ENCODE measurements at places on chromosomes 2 and 18.

DNA sequence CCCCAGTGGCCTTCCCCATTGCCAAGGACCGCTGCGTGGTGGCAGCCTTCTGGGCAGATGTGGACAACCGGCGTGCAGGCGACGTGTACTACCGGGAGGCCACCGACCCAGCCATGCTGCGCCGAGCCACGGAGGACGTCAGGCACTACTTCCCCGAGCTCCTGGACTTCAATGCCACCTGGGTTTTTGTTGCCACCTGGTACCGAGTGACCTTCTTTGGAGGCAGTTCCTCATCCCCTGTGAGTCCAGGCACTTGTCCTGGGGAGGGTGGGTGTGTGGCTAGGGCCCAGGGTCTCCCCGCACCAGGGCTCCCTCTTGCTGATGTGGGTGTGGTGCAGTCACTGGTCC, 31.9 kb downstream of the SNED1 start:
- DNase-seq: no peak

DNA sequence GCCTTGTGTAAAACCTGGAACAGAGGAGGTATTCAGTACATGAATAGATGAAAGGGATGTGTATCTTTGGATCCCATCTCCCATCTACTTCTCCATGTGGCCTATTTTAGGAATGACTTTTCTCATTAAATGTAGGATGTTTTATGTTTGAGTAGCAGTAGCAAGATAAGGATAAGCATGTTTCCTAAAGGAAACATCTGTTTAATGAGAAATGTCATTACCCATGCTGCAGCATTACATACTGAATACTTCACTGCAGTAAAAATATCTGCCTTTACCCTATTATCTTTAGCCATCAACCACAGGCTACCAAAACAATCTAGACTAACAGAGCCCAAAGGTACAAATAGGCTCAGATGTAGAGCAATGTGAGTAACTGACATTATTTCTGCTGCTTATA, 419.2 kb upstream of the CYRIA start:
- DNase-seq: no peak

DNA sequence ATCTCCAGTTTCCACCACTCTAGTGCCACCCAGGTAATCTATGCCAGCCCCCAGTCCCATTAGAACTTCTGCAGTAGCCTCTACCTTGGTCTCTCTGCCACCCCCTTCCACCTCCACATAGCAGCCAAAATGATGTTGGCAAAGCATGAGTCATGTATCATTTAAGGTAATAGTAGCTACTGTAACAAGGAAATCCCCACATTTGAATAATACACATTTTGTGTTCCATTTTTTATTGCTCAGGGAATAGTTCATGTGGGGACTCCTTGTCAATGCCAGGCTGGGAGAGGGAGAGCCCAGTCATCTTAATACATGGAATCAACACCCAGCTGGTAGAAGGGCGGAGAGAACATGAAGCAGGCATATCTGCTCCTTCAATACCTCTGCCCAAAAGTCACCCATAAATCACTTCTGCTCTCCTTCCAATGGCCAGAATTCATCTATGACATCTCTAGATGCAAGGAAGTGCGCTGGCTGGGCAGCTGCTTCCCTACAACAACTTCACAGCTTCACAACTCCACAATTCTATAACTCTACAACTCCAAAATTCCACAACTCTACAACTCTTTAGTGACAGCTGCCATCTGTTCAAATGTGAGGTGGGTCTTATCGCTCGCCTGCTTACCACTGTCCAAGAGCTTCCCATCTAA, 70.6 kb upstream of the GLS start:
- DNase-seq: no peak

DNA sequence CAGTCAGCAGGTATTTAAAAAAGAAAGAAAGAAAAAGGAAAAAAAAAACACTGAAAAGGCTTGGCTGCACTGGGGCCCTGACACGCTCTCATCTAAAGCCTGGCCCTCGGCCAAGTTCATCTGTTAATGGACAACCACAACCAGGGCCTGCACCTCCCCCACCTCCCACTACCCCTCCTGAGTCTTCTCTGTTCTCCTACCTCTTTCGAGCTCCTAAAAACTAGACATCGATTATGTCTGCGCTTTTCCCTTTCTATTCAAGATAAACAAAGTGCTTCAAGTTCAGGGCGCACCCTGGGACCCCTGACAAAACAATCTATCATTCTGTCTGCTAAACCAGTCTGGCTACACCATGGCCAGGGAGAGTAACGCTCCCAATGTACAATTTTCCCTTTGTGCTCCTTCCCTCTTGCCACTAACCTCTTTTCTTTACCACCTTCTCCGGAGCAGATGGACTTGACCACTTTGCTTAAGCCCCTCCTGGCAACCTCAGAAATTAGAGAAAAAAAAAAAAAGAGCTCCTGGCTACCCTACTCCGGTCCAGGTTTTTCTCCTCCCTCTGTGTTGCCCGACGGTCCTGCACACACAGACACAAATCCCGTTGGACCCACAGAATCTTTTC, 22.7 kb downstream of the BCL11A start:
- DNase-seq: no peak

GRCh38 chr18:70028734-70029133, 81.1 kb upstream of the CD226 start:
- no peak for DNase-seq

GRCh38 chr2:231795525-231796327, 9.5 kb downstream of the COPS7B start:
- DNase-seq: no peak

DNA sequence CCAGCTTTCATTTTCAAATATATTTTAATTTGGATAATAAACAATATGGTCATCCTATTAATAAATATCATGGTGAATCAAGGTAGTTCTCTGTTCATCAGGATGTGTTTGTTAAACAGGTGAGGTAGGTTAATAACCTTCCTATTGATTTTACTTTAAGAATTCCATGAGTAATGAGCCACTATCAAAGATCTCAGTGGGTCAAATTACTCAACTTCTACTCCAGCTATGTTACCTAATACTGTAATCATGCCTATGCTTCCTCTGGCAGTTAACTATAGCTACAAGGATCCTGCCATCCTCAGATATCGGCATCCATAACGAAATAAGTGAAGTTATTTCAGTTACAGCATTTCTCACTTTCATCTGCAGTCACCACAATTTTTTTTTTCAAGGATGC, 289.6 kb upstream of the SLC8A1 start:
- DNase-seq: no peak

DNA sequence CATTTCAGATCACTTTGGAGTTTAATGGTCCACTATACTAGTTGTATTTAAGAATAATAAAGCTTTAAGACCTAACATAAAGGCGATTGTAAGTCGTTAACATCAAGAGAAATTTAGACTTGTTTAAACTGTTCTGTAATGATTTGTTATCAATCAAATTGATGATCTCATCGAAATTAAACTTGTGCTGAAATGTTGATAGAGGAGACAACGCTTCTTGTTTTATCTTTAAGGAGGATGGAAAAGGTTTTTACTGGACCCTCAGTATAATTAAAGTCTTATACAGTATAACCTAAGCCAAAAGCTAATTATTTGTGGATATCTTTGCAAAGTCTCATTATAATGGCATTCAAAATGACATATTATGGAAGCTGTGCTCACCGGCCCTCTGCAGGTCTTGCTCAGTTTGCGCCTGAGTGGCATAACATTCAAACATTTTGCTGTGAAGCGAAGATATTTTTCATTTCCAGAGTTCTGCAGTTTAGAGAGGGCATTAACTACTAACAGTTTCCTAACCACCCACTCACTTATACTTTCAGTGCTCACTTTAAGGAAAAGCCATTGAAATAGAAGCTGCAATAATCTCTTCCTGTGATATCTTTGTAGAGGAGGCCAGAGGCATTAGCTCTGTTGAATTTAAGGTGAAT, 1.4 kb upstream of the SERTAD2 start:
- no peak for DNase-seq

- no peak for DNase-seq
Measured at GRCh38 chr2:90221300-90221651, 1529.8 kb downstream of the RPIA start.

- no peak for DNase-seq
Measured at GRCh38 chr2:39434233-39434897, 2.7 kb downstream of the MAP4K3 start.

GRCh38 chr2:74498500-74499266, 720 bp downstream of the LBX2 start:
- DNase-seq: no peak

- DNase-seq: no peak
Measured at GRCh38 chr18:75211002-75211621, 515 bp downstream of the TSHZ1 start.

DNA sequence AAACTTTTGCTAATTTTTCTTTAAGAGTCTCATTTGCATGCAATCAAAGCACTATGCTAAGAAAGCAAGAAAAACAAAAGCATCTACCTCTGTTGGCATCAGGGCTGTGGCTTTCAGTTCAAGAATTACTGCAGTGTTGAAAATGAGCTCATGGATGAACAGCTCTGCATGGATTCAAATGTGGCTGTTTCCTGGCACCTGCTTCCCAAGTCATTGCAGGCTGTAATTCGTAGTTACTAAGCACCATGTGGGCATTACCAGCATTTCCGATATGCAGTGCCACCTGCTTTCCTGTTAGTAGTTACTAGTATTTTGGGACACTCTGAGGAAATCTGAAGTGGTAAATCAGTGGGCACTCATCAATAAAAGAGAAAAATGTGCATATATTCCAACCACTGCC, 37.8 kb upstream of the FAM110C start:
- no peak for DNase-seq

- no peak for DNase-seq
Measured at GRCh38 chr18:32868406-32868805, 95.6 kb upstream of the KLHL14 start.

GRCh38 chr2:209642146-209642820, 129.3 kb upstream of the UNC80 start:
- no peak for DNase-seq

DNA sequence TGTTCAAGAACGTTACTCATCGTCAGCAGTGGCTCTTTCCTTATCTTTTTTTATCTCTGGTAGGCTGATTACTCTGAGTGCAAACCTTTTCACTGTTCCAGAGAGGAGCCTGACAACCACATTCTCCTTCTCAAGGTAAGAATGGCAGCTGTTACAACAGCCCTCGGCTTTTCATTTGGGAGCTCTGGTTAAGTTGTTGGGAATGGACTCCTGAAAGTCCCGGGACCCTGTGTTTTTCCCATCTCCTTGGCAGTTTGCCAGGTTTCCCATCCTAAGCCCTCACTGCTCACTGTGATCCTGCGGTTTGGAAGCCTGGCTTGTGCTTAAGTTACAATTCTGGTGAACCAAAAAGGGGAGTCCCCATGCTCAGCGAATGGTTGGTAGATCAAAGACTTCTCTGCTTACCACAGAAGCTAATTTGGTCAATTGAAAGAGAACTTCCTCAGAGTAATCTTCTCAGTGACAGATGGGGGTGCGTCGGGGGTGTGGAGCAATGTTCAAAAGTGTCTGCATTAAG, 122.3 kb downstream of the LYPD6B start:
- DNase-seq: no peak

GRCh38 chr18:13566941-13567746, 159.2 kb downstream of the FAM210A start:
- no peak for DNase-seq

GRCh38 chr2:242017086-242017485, 147.6 kb downstream of the RTP5 start:
- DNase-seq: no peak

DNA sequence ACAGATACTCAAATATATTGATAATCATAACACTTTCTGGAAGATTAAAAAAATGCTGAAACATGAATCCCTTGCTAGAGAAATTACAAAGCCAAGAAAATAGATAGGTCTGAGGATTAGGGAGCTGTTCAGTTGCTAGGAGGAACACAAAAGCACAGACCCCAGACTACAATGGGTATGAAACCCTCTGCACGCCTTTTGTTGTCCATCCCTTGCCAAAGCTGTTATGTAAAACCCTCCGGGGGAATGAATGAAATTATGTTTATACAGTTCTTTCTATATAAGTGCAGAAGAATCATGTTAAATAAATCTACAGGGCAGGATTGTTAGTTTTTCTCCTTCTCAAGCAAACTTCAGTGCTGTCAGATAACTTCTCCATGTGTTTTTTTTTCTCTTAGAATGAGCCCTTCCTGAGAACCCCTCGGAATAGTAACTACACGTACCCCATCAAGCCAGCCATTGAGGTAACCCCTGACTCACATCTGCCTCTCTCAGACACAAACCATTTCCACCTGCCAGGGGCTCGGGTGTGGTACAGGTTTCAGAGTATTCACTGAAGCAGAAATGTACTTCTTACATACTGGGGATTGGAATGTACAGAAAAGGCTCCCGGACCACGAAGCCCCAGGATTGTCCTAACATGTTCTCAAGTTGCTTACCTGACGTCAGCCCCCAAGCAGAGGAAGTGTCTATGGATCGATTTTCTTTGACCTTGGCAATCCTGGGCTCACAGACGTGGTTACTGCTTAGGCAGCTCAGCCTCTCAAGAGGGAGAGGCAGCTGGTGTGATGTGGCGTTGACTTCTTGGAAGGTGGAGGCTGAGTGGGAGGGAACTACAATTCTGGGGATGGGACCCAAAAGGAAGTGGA, 118.0 kb downstream of the PLB1 start:
- peak; percentile 97 for DNase-seq

- DNase-seq: no peak
Measured at GRCh38 chr2:101998896-101999789, 7.4 kb downstream of the IL1R2 start.

- no peak for DNase-seq
Measured at GRCh38 chr2:105580870-105581554, 163.7 kb upstream of the NCK2 start.

GRCh38 chr18:3478262-3478978, 28.4 kb downstream of the TGIF1 start:
- DNase-seq: no peak

DNA sequence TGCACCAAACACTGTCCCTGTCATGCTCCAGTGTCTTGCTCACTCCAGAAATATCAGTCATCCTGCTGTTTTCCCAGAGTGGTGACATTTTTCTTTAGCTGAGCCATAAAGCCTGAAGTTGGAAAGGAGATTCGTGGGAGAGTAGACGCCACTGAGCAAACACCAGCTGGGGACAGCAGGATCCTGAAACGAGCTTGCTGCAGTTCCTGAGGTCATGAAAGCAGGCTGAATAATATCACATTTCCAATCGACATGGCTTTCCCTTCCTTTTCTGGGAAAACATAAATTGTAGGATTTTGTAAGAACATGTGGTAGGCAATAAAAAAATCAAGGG, 276.4 kb downstream of the CDCA7 start:
- no peak for DNase-seq

GRCh38 chr2:16745466-16745865, 79.8 kb upstream of the CYRIA start:
- DNase-seq: no peak

GRCh38 chr2:230447455-230448451, 31.8 kb downstream of the SP100 start:
- no peak for DNase-seq

Measured in non-pigmented ciliary epithelial cell (primary cell).